ENCODE measurements at places on chromosomes 1 and 21. TPM values are rescaled to one million over a fixed set of nuclear protein-coding genes. Genes with fewer than 3 reads are reported as not detected.

GRCh38 chr1:165330483-165330882, 26.0 kb downstream of the LMX1A start:
- H3K27ac ChIP-seq, result no peak overlapping the region
- H3K27me3 ChIP-seq, result no peaks in the 10 kb centered on the region
- DNase-seq, result no peak
- no peaks in the 10 kb centered on the region for H3K36me3 ChIP-seq
- H3K4me3 ChIP-seq, result no peak overlapping the region
- H3K4me1 ChIP-seq, result no peaks in the 10 kb centered on the region

DNA sequence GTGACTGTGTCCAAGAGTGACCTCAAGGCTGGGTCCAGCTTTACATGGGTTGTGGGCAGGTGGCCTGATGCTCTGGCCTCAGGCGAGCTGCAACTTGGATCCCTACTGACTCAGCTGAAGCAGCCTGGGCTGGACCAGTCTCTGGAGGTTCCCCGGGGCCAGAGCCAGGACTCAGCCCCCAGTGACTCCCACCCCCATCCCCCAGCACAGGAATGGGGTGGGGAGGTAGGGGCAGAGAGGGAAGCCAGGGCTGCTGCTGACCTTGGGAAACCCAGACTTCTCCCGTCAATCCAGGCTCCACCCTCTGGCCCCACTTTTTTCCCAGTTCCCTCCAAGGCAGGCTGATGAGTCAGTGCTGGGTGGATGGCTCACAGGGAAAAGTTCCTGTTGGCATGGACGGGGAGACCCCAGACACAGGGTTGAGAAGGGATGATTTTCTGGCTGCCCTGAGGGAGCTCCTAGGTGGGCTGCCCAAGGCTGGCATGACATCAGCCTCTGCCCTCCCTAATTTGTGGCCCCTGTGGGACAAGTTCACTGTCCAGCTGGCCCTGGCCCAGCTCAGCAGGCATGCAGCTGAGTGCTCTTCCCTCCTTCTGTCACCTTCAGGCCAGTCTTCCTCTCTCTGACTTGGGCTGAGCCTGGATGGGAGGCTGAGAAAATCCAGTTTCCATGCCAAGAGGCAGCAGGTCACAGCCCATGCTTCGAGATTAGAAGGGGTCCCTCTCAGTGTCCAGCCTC, 2.2 kb downstream of the ZC3H12A start:
- no peaks in the 10 kb centered on the region for H3K27me3 ChIP-seq
- peak; percentile 71 for DNase-seq
- peaks cover 3% of the 10 kb centered on the region for H3K36me3 ChIP-seq
- peak overlapping the region; percentile 98 for H3K27ac ChIP-seq

- no peaks in the 10 kb centered on the region for H3K27me3 ChIP-seq
- H3K27ac ChIP-seq, result no peak overlapping the region
- DNase-seq, result no peak
- no peaks in the 10 kb centered on the region for H3K36me3 ChIP-seq
These were observed 96.5 kb upstream of the CD34 start for GRCh38 chr1:208007319-208007937.

Gene VTCN1
- not detected for total RNA-seq

Gene PAPPA2
- 0.11 TPM for total RNA-seq

Gene SPATA45
- not detected for total RNA-seq

GRCh38 chr1:168974611-168975010, 131.9 kb upstream of the ATP1B1 start:
- no peaks in the 10 kb centered on the region for H3K36me3 ChIP-seq
- no peak for DNase-seq
- H3K4me1 ChIP-seq, result peaks cover 12% of the 10 kb centered on the region
- no peak overlapping the region for H3K4me3 ChIP-seq

Gene PTP4A2
- 363 TPM for total RNA-seq

Gene TRIM58
- 0.68 TPM for total RNA-seq

Gene GPATCH2
- total RNA-seq, result 7.7 TPM

Measured in gastrocnemius medialis (tissue), 4 donors.